OCI-LY7 (cell line): ENCODE measurements at places on chromosomes 4 and X.

DNA sequence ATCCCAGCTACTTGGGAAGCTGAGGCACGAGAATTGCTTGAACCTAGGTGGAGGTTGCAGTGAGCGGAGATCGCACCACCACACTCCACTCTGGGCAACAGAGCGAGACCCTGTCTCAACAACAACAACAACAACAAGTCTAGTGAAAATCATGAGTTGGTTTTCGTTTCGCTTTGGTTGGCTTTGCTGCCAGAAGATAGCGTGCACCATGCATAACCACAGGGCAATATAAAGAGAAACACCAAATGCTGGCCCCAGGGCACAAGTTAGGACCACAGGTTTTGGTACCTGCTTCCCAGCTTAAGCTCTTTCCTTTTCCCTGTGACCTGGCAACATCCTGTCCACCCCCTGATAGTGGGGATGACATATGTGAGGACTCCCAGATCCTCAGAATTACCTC lies 21.5 kb upstream of the HMGB3 start:
- no peak for DNase-seq

DNA sequence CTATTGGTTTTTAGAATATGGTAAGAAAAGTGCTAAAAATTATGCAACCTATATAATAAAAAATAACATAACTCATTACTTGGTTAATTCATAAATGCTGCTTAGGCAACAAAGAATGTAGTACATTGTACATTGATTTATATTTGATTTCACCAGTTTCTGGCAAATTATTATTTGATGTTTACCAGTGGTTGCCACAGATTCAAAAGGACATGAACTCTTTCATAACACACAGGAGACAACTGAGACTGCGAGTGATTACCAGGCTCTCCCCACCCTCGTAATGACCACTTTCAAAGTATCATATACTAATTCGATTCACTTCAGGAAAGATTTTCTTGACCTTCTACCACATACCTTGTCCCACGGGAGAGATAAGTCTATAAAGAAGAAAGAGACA lies 158.5 kb downstream of the NR3C2 start:
- no peak for DNase-seq

GRCh38 chr4:56540826-56541225 lies 35.2 kb downstream of the ARL9 start:
- no peak for DNase-seq

DNA sequence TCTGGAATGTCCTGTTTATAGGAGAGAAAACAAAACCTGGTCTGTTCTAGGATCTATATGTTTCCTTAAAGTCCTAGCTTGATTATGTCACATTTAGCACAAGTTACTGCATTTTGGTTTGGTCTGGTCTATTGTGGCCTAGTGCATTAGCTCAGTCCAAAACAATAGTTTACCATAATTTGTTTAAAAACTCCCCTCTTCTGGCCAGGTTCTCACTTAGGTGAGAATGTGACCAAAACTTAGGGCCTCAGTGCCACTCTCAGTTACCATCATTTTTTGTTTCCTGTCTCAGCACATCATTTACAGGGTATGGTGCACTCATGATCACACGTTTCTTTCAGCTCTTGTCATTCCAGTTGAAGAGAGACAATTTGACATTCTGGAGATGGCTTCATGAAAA lies 378.5 kb downstream of the KLHL4 start:
- no peak for DNase-seq

DNA sequence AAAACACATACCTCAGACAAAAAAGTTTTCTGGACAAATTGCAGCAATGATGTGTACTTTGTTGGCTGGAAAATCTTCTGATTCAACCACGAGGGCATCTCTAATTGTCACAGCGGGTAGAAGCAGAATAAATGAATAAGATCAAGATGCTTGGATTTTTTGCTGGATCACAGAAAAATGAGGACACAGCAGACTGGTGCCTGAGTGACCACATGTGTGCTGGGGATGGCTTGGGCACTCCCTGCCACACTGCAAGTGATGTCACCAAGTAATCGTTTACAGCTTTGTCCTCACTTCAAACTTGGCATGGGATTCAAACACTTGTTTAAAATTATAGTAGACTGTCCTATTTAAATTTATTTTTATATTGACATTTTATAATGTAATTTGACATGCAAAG lies 557.0 kb downstream of the SPRY1 start:
- no peak for DNase-seq

- peak; percentile 1 for DNase-seq
Measured at GRCh38 chr4:94452476-94453371, 982 bp downstream of the PDLIM5 start.

DNA sequence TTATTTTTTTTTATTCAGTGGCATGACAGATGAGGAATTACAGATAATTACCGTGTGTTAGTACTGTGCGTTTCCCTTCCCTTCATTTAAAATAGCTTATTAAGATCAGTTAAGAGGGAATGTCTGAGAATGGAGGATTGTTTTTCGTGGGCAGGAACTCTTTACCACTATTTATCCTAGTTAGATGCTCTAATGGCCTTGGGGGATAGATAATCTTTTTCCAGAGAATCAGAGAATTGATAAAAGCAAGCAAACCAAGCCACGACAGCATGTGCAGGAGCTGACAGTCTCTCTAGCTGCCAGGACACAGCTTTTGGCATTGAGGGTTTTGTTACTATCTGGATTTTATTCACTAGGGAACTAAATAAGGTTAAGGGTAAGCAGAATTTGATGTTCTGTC lies 128.7 kb downstream of the DCLK2 start:
- DNase-seq: no peak

- DNase-seq: no peak
Measured at GRCh38 chr4:102815981-102816380, 11.4 kb downstream of the UBE2D3 start.

GRCh38 chr4:18846313-18846712 lies 824.8 kb upstream of the LCORL start:
- DNase-seq: no peak
